PC-3 (cell line): ENCODE measurements at places on chromosomes 5 and 9. TPM values are rescaled to one million over a fixed set of nuclear protein-coding genes. Genes with fewer than 3 reads are reported as not detected.

Gene PCDHGA12
- total RNA-seq: 0.11 and 0.52 TPM in 2 replicates

- no peak for DNase-seq
- H3K36me3 ChIP-seq: no peaks in the 10 kb centered on the region
- H3K27ac ChIP-seq: no peak overlapping the region
- H3K4me3 ChIP-seq: no peak overlapping the region
- peaks cover 22% of the 10 kb centered on the region for H3K4me1 ChIP-seq
Measured at GRCh38 chr5:102799017-102799416, 43.9 kb downstream of the PAM start.

DNA sequence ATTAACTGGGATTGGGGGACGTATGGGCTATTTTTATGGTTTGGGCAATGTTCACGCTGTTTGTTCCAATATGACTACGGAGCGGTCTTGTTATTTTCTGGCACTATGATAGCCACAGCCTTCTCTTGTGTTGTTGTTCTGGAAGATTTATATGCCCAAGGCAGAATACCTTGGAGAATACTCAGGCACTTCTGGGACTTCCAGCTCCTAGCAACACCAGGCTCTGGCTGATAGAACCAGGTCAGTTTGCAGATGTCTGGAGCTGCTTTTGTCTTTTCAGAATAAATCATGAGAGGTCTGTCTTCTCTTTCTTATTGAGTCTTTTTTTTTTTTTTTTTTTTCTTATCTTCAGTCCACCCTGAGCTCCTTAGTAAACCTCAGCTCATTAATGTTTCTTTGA is 262.5 kb downstream of the MED10 start:
- no peaks in the 10 kb centered on the region for H3K27me3 ChIP-seq
- no peak overlapping the region for H3K4me3 ChIP-seq
- no peak overlapping the region for H3K27ac ChIP-seq
- no peak for DNase-seq

DNA sequence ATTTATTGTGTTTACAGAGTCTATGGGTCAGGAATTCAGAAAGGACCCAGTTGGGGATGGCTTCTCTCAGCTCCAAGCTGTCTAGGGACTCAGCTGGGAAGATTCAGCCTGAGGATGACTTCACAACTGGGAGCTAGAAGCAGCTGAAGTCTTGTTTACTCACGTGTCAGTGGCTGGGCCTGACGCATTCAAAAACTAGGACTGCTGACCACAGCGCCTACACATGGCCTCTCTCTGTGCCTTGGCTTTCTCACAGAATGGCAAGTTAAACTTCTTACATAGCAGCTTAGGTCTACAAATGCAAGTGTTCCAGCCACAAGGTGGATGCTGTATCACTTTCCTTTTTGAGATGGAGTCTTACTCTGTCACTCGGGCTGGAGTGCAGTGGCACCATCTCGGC is 16.3 kb upstream of the PPP2CA start:
- no peak for DNase-seq
- H3K27ac ChIP-seq: no peak overlapping the region
- H3K27me3 ChIP-seq: no peaks in the 10 kb centered on the region
- no peaks in the 10 kb centered on the region for H3K36me3 ChIP-seq

- no peak overlapping the region for H3K27ac ChIP-seq
- no peaks in the 10 kb centered on the region for H3K36me3 ChIP-seq
- no peaks in the 10 kb centered on the region for H3K4me1 ChIP-seq
- no peak for DNase-seq
Measured at GRCh38 chr5:168879929-168880328, 300.8 kb upstream of the PANK3 start.

Gene GARNL3
- 15.2 and 15.5 TPM in 2 replicates for total RNA-seq
